ENCODE measurements at places on chromosomes 5 and 9.

- DNase-seq, result no peak
These were observed 313.9 kb upstream of the TRPC7 start for GRCh38 chr5:136679233-136679632.

- no peak for DNase-seq
These were observed 678.3 kb upstream of the CHD1 start for GRCh38 chr5:99607124-99607523.

DNA sequence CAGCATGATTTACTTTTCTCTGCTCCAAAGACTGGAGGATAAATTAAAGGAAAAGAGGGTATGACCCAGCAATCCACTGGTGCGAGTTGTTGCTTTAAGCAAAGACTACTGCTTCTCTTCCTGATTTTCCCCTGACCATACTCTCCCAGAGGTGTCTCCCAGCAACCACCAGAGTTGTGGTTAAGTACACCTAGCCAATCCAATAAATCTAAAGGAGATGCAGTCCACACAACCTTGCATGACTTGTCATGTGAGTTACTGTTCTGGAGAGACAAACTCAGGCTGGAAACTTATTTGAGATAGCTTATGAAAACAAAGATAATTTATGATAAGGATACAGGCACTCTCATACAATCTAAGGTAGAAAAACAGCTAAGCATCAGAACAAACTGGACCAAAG, 11.9 kb downstream of the TMC1 start:
- DNase-seq, result no peak

GRCh38 chr9:137837345-137838278, 40.0 kb upstream of the CACNA1B start:
- no peak for DNase-seq

DNA sequence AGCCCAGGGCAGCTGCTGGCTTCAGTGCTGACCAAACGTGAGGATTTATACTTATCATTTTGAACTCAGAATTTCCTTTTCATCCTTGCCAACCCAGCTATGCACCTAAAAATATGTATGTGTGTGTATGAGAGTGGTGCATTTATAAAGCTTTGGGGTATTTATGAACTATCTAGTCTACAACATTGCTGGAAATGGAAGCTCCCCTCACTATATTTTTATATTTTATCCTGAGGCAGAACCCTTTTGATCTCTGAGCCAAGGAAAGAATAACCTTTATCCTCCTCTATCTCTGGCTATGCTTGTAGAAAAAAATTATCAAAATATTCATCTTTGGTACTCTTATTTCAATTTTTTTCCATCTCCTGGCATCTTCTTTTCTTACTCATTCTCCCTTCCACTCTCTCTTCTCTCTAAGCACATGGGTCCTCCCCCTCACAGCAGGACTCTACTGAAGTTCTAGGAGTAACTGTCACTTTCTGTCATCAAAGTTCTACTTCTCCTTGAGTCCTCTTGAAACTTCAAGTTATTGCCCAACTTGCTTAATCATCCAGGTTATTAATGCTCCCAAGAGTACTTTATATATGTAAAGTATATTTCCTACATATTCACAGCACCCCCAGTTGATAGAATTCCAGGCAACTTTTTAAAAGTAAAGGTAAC, 190.9 kb downstream of the HINT1 start:
- no peak for DNase-seq

DNA sequence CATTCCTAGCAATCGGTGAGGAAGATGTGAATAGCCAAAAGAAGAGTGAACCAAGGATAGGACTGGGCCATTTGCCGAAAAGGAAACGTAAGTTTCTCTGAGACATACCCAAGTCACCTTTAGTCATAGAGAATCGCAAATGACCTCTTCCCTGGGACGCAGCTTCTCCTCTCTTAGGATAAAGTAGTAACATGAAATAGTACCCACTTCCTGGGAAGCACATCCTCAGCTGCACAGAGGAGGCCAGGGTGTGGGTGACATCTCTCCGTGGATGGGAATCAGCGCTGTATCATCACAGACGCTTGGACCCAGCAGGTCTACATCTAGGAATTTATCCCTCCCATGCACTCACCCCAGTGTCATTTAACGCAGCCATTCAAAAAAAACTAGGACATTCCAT, 120.9 kb upstream of the PHYKPL start:
- no peak for DNase-seq

DNA sequence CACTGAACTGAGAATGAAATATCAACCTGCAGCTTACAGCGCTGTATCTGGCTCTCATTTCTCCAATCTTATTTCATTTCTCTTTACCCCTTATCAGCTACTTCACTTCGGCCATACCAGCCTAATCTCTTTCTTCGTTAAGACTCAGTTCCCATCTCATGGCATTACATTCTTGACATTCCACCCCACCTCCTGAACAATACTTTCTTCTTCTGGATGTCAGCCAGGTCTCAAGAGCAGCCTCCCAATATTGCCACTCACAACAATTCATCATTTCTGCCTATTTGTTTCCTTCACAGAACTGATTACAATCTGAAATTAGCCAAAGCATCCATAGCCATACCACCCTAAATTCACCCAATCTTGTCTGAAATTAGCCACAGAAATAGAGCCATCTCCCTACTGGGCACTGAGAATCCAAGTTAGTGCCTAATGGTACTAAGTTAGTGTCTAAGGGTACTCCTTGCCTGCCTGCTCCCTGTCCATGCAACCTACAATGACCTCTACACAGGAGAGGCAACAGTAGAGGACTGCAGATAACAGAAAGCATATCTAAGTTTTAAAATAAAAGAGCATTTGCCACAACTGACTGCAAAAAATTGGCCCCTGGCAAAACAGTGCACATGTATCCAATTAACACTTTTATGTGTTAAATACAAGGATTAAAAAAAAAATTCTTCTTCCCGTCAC, 35.2 kb downstream of the SETX start:
- no peak for DNase-seq

DNA sequence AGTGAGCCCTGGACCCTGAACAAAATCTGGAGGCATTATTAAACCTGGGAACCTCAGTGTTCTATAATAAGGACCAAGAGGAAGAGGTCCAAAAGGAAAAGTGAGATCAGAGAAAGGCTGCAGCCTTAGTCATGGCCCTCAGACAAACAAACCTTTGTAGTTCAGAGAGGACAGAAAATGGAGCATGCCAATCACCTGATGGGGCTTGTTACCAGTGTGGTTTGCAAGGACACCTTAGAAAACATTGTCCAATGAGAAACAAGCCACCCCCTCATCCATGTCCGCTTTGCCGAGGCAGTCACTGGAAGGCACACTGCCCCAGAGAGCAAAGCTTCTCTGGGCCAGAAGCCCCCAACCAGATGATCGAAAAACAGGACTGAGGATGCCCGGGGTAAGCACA, 254.8 kb downstream of the CDH10 start:
- DNase-seq, result no peak

DNA sequence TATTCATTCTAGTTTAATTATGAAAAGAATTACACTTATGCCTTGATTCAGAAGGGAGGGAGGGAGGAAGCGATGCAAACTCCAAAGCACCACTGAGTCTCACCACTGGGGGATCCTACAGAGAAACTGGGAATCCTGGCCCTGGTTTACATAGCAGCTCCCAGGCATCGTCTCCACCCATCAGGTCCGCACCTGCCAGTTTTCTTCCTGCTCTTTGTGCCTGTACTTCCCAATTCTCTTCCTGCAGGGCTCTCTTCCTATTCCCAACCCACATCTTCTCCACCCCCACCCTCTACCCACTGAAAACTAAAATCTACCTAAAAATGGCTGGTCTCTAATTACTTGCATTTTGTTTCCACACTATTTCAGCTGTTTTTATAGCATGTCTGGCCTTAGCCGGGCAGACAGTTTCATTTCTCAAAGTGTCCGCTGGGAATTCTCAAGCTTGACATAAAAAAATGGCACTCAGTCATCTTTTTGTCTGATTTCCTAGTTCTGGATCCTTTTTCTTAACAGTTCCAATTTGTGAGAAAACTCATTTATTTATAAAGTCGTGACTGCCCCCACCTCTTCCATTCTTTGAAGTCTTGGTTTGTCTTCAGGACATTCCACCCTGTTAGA, 1.6 kb upstream of the TNIP1 start:
- DNase-seq, result no peak

DNA sequence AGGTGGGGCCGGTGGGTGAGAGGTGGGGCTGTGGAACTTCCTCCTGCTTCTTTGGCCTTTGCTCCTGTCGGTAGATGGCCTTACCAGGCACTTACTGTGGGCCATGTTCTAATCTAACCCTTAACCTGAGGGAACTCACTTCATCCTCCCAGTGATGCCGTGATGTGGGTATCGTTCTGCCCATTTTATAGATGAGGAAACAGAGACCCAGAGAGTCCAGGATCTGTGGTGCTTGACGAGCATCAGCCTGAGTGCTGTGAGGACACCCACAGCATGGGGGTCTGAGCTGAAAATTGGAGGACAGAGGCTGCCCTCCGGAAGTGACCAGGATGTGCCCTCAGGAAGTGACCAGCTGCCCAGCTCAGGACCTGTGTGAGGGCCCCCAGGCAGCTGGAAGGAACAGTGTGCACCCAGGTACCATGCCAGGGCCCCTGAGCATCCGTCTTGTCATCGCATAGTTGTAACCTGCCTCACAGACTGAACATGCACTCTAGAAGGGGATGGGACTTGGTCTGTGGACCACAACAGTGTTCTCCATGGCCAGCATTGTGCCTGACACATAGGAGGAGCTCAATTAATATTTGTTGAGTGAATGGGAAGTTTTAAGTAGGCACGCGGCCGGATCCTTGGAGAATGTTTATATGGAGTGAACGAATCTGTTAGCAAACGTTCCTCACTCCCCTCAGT, 8.5 kb downstream of the NEK6 start:
- no peak for DNase-seq

DNA sequence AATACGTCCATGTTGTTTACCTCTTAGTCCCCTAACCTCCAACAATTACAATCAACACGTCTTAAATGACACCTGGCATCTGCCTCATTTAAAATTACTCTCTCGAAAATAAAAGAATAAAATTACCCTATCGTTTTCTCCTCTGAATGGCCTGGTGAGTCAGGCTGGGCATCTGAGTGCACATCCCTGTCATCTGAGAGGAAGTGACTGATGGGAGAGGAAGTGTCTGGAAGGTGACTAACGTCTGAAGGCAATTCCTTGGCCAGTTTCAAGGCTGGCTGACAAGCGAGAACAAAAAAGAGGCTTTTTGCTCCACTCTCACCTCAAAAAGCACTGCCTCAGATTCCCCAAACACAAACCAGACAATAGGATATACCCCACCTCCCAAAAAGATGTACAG, 57.7 kb downstream of the MAPKAP1 start:
- no peak for DNase-seq

GRCh38 chr9:133054966-133055365, 6.8 kb upstream of the CEL start:
- DNase-seq, result no peak

DNA sequence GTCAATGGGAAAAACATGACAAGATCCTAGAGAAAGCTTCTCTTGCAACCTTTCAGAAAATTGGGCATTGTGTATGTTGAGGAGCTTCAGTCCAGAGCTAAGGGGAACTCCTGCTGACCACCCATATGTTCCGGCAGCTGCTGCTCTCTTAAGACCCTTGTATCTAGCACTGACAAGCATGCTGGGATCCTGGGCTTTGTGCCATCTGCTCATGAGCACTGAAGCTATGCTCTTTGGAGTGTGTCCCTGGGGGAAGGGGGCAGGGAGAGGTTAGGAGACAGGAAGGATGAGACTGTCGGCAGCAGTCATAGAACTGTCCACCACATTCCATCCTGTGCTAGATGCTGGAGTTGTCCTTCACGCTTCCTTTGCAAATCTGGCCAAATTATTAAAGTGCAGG, 109.3 kb downstream of the JAKMIP2 start:
- DNase-seq, result no peak

GRCh38 chr5:56918054-56918453, 8.7 kb downstream of the SETD9 start:
- no peak for DNase-seq

- DNase-seq, result no peak
These were observed 163.7 kb downstream of the MAN2A1 start for GRCh38 chr5:109853377-109853776.
